ENCODE measurements at places on chromosomes 5 and 9.

- DNase-seq: peak; percentile 67
Measured at GRCh38 chr9:93575796-93576257, 557 bp upstream of the PHF2 start.

- DNase-seq: no peak
Measured at GRCh38 chr5:102638316-102638715, 116.8 kb upstream of the PAM start.

- DNase-seq: no peak
Measured at GRCh38 chr5:56810826-56811225, 4.5 kb upstream of the MAP3K1 start.

DNA sequence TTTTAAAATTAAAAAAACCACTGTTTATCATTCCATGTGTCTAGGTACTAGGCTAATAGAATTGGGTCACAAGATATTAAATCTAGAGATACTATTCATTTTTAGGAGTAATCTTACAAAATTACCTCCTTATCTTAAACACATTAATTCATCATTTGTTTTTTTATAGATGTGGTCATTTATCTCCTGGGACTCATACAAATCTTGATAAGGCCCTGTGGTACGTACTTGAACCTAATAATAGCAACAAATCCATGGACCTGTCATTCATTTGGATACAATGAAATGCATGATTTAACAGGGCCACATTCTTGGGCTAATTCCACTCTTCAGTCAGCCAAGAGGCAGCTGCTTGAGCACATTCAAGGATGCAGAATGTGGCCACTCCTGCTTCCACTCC, 66.4 kb upstream of the MARCHF11 start:
- DNase-seq: no peak

GRCh38 chr5:134063188-134063820, 51.2 kb upstream of the TCF7 start:
- DNase-seq: no peak

DNA sequence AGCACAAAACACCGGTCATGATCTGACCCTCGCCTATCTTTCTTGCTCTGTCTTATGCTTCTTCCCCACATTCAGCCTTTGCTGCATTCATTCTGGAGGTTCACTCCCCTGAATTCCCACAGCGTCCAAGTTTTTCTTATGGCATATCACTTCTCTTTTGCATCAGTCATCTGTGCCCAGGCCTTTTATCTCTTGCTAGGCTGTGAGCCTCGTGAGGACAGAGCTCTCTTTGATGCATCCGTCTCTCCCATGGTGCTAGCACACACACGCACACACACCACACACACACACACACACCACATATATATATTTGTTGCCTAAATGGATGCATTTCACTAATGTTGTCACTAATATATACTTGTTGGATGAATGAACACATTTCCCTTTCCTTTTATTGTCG, 45.8 kb upstream of the ATG10 start:
- no peak for DNase-seq

- DNase-seq: no peak
Measured at GRCh38 chr5:55385227-55385626, 77.4 kb downstream of the MTREX start.

DNA sequence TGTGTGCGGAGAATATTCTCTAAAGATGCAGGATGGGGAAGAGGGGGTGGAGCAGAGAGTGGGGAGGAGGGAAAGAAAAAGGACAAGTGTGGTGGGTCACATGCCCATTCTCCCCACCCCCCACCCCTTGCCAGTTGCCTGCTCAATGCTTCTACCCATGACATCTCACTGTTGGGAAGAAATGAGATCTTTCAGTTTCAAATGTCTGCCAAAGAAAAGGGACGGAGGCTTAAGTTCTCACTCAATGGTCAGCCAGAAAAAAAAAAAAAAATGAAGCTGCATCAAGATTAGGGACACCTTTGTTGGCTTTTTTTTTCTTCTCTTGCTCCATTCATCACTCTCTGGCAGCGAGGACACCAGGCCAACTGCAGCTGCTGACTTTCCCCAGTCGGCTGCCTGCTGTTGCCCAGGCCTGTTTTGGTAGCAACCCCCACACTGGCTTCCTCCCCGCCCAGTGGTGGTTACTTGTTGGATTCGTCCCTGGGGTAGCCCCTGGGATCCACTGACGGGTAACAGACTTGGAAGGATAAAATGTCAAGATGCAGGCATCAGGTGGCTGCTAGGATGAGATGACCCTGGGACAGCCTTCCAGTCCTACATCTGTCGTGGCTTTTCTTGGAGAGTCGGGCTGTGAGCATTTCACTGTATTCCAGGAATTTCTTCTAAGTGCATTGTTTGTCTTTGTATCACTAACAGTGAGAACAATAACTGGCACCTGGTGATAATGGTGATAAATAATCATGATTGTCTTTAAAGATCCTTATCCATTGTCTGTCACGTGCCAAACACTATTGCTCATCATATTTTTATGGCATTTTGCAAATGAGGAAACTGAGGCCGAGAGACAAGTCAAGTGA, 9.1 kb downstream of the WWC1 start:
- DNase-seq: no peak

- DNase-seq: no peak
Measured at GRCh38 chr9:114426046-114426948, 38.5 kb upstream of the AKNA start.

DNA sequence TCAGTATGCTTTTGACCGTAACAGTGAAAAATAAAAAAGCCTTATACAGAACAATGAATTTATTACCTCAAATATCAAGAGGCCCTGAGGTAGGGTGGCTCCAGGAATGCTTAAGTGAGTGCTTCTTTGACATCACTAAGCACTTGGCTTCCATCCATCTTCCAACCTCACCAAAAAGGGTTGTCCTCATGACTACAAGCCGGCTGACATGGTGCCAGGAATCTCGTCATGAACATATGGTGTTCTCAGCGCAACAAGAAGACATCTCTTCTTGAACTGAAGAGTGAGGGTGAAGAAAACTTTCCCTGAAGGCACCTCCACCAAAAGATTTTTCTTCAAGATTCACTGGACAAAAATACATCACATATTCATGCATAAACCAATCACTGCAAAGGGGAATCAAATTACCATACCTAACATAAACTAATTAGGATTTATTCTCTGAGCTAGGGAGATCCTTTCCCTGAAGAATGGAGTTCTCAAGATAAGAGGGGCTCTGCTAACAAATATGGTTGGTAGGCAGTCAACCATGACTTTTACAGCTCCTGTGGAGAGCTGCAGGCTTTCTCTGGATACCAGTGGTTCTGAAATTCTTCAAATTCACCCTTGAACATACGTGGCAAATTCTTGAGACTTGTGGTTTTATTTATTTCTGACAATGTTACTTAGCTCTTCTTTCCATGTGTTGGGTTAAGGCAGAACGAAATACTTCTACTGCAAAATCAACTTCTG, 49.5 kb downstream of the AGXT2 start:
- DNase-seq: no peak

- DNase-seq: no peak
Measured at GRCh38 chr9:137671721-137672120, 52.9 kb downstream of the EHMT1 start.

- no peak for DNase-seq
Measured at GRCh38 chr9:13089666-13090065, 189.8 kb downstream of the MPDZ start.

DNA sequence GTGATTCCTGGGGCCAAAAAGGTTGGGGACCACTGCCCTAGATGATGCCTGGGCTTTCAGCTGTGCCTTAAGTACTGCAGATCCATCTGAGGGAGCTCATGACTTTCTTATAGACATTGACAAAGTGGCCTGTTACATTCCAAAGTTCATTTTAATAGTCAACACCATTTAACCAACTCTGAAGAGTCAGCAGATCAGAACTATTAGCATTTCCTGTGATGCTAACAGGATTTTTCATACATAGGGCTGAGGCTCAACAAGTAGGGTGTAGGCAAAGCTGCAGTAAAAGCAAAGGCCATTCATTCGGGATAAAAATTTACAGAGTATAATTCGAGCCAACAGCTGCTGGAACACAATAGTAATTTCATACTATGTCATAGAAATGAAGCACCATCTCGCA, 105.4 kb downstream of the LPAR1 start:
- DNase-seq: no peak

DNA sequence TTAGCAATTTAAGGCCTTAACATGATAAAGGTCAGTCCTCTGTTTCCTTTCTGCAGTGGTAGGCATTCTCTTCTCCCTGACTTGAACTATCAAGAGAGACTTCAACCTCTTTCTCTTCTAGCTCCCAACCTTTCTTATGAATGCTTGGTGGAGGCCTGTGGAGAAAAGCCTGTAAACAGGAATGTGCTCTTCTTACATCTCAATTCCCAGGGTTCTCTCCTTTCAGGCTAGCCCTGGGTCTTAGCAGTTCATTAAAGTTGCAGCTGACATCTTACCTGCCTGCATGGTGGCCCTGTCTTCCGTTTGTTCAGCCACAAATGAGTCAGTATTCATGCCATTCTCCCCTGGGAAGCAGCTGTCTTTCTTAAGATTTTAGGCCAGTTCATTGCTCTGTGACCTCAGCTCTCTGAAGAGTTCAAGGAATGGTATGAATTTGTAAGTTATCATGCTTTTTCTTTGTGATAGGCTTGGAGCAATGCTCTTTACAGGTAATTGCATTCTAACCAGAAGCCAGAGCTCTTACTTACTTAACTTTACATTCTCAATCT, 77.8 kb downstream of the ADCY2 start:
- DNase-seq: no peak

DNA sequence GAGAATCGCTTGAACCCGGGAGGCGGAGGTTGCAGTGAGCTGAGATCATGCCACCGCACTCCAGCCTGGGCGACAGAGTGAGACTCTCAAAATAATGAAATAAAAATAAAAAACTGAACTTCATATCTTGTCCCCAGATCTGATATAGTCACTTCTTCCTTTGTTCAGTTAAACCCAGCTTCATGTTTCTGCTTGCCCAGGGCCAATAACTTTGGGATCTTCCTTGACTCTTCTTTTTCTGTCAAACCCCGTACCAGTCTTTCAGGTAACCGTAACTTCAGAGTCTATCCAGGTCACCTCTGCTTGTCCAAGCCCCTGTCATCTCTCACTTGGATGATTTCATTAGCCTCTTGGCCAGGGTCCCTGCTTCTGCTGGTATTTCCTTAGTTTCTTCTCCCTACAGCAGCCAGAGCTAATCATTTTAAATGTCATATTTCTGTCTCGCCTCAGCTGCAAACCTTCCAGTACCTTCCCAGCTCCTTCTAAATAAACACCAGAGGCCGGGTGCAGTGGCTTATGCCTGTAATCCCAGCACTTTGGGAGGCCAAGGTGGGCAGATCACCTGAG, 19.7 kb upstream of the ABL1 start:
- no peak for DNase-seq

DNA sequence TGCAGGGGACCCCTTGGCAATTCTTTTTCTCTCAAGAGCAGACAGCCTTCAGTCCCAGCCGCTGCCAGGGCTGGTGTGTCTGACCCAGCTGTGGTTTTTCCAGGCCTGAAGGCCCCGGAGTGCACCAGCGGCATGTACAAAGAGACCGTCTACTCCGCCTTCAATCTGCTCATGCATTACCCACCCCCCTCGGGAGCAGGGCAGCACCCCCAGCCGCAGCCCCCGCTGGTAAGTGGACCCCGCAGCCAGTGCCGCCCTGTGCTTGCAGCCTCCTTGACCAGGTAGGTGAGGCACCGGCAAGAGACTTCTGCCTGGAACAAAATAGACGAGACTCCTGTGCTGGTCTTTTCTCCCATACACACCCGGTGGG, 1.3 kb downstream of the TCF7 start:
- no peak for DNase-seq

DNA sequence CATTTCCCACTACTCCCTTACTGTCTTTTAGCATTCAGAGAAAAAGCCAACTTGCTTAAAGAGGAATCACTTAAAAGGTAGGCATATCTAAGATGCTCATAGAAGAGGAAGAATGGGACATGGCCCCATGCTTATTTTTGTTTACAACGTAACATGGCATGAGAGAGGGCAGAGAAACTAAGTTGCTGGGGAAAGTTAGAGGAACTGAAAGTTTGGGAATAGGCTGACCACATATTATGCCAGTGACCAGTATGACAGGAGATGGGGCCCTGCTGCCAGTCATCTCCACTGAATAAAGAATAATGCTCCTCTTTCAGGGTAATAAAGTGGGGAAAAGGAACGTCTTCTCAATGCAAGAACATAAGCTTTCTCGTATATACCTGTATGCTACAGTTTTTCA, 1.9 kb downstream of the PLPP6 start:
- no peak for DNase-seq

DNA sequence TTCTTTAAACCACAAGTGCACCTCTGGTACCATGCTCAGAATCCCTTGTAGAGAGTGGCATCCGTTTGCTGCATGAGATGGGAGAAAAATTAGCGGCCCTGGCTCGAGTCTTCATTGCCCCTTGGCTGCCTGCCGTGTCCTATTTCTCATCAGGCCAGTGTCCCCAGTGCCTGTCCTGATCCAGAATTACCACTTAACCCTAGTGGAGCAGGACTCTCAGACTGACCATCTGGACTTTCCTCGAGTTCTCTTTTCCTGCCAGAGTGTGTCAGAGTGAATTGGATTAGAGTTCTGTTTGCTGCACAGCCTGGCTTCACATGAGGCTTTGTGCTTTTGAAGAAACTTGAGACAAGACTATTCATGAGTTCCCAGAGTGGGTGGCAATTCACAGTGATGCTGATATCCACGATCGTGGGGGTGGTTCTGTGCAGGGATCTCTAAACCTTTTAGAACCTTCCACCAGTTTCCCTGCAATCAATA, 92.6 kb downstream of the C9orf152 start:
- DNase-seq: no peak

DNA sequence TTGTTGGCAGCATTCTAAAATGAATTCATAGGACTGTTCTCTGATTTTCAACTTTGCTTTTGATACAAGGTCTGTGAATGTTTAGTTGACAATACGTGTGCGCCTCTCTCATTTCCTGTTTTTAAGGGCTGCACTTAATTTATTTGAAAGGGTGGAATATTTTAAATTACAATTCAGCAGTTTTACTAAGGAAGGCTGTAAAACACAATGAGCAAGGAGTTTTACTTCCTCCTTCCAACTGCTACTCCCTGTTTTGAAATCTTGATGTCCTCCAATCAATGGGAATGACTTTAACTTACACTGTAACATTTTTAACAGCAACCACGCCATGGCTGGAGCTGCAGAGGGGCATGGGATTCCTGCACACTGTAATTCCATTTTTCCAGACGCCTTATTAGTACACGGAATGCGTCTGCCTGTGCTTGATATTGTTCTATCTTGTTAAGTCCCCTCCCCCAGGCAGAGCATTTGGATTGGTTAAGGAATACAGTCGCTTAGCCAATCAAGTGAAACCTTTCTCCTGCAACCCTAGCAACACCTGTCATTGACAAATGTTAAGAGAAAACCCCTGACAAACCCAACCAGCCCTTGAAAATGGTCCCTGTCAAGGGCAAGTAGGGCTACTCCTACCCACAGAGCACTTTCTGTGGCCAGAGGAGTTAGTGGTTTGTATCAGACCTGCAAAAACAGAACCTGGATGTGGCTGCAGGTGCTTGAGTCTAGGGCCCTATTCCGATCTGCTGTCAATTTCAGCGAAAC, 12.5 kb upstream of the ZSWIM6 start:
- no peak for DNase-seq

GRCh38 chr5:142531977-142532780, 153.7 kb downstream of the FGF1 start:
- no peak for DNase-seq
